ENCODE measurements at places on chromosomes 13 and 19. TPM values are rescaled to one million over a fixed set of nuclear protein-coding genes. Genes with fewer than 3 reads are reported as not detected.

The MTUS2 gene
- not detected for total RNA-seq

The RYR1 gene
- not detected for total RNA-seq

The CELF5 gene
- not detected for total RNA-seq

The RFX2 gene
- 1.3 TPM for total RNA-seq

The ZNF256 gene
- total RNA-seq: 4.0 TPM

The GPR4 gene
- 4.1 TPM for total RNA-seq
